ENCODE measurements at places on chromosomes 12 and 14.

GRCh38 chr12:69881771-69882170 is 56.7 kb downstream of the MYRFL start:
- no peak for DNase-seq

GRCh38 chr14:26427097-26427496 is 170.7 kb downstream of the NOVA1 start:
- DNase-seq = no peak

- peak; percentile 91 for DNase-seq
Measured at GRCh38 chr12:12788675-12789368, 3.4 kb downstream of the APOLD1 start.

DNA sequence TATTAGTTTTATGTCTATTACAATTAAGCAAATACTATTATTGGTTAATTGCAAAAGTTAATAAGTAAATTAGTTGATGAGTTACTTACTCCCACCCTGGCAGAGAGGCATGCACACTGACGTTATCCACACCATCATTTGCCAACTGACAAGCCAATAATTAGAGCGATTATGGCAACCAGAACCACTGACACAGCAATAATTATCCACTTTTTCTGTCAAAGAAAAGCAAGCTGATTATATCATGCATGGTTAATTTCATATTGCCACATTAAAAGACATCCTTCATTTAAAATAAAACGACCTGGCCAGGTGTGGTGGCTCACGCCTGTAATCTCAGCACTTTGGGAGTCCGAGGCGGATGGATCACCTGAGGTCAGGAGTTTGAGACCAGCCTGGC is 43.1 kb downstream of the STX2 start:
- DNase-seq = no peak

DNA sequence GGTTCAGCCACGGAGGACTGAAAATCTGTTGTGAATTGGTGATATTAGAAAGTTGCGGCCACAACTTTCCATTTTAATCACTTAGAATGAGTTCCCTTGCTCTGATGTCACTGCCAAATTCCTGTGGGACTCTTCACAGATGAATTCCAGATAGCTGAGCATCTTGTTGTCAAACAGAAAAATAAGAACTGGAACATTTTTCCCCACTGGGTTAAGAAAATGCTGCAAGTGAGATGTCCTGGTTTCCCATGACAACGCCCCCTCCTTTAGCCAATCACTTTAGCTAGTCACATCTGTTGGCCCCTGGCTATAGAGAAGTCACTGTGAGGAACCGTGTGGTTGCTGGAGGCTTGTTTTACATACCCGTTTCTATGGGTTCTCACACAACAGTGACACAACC is 135.9 kb downstream of the KTN1 start:
- DNase-seq = no peak

DNA sequence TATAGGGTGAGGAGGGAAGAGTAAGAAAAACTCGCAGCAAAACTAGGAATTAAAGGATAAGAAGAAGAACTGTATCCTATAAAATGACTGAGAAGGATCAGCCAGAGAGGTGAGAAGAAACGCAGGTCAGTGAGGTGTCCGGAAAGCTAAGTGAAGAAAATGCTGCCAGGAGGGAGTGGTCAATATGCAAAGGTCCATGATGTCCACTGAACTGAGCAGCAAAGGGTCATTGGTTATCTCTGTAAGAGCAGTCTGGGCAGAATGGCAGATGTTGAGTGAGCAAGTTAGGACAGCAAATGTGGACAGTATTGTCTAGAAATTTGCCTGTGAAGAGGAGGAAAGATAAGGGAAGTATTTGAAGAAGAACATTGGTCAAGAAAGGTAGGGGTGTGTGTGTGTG is 155.4 kb downstream of the SRGAP1 start:
- DNase-seq = no peak

GRCh38 chr14:50363714-50364111 is 33.0 kb downstream of the CDKL1 start:
- DNase-seq = peak; percentile 80

GRCh38 chr12:117063162-117063911 is 35.9 kb downstream of the TESC start:
- DNase-seq = peak; percentile 46

- no peak for DNase-seq
Measured at GRCh38 chr14:58703161-58703506, 65.4 kb downstream of the DACT1 start.

- no peak for DNase-seq
Measured at GRCh38 chr14:85250414-85251189, 279.3 kb upstream of the FLRT2 start.

- no peak for DNase-seq
Measured at GRCh38 chr12:124369827-124370378, 75.0 kb downstream of the RFLNA start.

DNA sequence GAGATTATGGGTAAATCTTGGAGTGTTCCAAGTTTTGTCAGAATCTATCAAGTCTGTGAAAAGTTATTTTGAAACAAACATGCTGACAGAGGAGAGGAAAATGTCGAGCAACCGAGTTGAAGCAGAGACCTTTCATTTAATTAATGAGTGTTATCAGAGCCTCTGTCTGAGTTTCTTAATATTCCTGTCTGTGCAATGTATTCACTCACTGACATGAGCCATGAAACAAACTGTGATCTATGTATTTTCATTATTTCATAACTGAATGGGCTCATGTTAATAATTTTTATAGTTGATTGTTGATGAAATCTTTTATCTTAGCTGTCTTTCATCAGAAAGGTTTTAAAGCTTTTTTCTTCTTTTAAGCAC is 144.2 kb upstream of the FAR2 start:
- no peak for DNase-seq

- DNase-seq = no peak
Measured at GRCh38 chr12:76568130-76568529, 8.6 kb upstream of the OSBPL8 start.

DNA sequence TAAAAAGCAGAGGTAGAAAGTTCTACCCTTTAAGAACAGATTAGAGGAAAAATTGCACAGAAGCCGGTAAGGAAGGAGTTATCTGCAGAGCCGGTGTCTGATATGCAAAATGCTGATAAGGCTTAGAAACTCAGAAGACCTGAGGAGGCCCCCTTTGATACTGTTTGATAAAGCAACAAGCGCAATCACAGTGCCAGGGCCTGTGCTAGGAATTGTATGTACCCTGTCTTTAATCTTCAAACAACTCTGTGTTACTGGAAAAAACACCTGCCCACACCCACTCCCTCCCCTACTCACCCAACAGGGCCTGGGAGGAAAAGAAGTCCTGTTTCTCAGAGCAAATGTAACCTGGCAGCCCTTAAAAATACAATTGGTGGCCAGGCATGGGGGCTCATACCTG is 112.7 kb upstream of the FUT8 start:
- DNase-seq = peak; percentile 61

DNA sequence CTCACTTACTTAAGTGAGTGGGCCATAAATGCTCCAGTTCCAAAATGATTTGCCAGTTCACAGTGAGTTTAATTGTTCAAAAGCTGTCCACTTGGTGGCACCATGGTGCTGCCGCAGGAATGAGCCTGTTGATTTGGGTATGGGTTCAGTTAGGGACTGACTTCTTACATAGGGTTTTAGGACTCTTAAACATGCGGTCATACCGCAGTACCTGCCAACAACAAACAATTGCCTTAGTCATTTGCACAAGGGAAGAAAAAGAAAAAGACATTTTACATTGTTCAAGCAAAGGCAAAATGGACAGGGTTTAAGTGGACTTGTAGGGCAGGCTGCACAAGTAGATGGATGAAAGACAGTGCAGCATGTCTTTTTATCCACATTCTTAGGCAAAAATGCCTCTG is 80.0 kb upstream of the DBX2 start:
- DNase-seq = peak; percentile 72

DNA sequence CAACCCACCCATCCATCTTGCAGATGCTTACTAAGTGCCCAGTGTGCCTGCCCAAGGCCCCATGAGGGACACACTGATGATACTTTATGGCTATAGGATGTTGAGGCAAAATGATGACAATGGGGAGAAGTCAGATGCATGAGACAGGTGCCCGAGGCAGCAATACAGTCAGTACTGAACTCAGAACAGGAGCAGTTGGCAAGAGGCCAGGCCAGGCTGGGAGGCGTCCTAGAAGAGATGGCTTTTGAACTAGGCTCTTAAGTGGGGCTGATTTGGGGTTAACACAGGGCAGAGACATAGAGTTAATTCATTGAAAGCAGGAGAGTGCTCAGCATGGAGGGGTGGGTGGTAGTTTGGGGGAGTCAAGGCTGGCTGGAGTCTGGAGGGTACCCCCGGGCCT is 15.6 kb downstream of the PLBD2 start:
- DNase-seq = peak; percentile 46

DNA sequence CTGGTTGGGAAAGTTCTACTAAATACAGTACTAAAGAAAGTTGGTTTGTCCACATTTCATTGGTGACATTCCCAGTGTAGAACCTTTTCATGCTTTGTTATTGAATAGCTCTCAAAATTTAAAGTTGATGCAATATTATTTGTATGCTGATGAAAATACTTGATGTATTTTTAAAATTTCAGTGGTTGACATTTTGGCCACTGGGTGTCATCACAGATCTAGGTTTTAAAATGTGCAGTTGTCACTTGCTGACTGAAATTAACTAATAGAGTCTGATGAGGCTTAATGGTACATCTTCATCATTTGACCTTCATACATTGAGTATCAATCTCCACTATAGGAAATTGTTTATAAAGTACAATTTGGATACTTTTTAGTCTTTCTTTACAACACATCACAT is 37.1 kb downstream of the CMAS start:
- peak; percentile 74 for DNase-seq

DNA sequence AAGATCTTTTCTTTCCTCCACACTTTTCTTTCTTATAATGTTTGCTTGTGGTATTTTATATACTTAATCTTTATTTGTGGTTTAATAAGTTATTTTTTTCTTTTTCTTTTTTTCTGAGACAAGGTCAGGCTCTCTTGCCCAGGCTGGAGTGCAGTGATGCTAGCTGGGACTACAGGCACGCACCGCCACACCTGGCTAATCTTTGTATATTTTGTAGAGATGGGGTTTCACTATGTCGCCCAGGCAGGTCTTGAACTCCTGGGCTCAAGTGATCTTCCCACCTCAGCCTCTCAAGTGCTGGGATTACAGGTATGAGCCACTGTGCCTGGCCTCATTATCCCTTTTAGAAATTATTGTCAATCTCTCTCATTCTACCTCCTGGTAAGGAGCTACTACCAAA is 87.1 kb downstream of the SCFD1 start:
- DNase-seq = no peak

DNA sequence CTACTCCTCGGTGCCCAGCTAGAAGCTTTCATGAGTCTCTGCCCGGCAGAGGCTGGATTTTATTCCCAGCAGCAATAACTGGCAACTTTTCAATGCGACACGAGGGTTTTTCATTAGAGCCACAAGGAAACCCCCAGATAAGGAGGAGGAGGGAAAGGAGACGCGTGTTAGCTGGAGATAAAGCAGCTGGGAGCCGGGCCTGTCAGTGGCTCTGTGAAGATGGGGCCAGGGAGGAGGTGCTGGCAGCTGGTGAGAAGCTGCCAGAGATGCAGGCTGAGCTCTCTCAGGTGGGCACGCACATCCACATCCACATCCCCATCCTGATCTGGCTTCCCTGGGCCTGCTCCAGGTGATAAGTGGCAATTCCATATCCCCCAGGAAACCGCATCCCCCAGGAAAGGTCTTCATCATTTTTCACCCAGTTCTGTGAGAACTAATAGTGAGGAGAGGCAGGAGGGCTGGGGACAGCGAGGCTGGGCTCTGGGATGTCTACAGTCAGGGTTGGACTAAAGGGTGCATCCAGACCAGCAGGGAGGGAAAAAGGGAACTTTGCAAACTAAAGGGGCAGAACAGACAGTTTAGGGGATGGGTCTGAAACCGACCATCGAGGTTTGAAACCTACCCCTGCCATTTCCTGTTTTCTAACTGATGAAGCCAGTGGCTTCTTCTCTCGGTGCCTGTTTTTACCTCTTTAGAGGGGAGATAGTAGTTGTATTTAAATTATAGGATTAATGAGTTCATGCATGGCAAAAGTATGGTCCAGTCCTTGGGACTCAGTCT is 413.2 kb downstream of the DPF3 start:
- DNase-seq = peak; percentile 95

DNA sequence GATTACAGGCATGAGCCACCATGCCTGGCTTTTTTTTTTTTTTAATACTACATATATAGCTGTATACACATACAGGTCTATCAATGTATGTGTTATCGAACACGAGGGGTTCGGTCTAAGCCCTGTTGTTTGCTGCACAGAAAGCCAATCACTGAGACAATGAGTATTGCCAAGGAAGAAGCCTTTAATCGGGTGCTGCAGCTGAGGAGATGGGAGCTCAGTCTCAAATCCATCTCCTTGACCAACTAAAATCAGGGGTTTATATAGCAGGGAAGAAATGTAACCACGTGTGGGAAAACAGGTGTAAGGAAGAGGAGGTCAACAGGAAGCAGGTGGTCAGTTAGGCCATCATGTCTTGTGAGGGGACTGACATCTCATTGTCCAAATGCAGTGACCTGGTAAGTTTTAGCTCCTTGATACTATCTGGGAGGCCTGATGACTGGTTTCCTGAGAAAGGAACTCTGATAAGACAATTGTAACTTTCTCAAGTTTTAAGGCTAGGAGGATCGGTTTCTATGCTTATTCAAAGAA is 80.9 kb upstream of the MAP1LC3B2 start:
- DNase-seq = no peak

GRCh38 chr12:87120440-87120839 is 864.2 kb upstream of the MGAT4C start:
- DNase-seq = no peak

GRCh38 chr12:6843118-6843902 is 2.6 kb downstream of the GNB3 start:
- DNase-seq = peak; percentile 62

- peak; percentile 42 for DNase-seq
Measured at GRCh38 chr14:68285421-68286179, 466.0 kb downstream of the RAD51B start.

DNA sequence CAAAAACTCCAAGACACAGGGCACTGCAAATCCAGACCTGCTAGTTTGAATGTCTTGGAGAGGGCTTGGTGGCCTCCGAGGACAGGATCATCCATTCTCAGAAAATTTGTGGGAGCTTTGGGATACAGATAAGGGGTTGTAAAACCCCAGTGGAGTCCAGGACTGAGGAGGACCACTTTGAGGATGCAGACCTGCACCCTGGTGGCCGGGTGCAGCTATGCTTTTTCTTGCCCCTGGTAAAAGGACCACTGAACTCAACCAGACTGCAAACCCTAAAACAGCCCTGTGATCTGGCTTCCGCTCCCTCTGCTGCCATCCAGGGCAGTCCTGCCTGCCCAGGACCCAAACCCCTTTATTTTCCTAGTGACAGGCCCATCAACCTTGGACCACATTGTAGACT is 169.5 kb upstream of the DAAM1 start:
- no peak for DNase-seq

- DNase-seq = peak; percentile 87
Measured at GRCh38 chr12:64720884-64721283, 38.3 kb downstream of the GNS start.

DNA sequence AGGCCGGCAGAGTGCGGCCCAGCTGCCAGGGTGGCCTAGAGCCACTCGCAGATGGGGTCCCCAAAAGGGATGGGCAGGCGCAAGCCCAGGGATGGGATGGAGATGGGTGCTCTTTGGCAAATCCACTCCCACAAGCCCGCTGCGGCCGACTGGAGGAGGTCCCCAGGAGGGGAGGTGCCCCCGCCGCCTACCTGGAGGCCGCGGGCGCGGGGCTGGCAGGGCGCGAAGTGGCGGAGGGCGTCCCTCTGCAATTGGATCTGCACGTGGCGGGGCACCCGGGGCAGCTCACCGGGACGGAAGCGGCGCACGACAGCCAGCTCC is 730 bp downstream of the PPP1R3E start:
- DNase-seq = no peak

GRCh38 chr14:61416591-61416990 is 95.2 kb downstream of the PRKCH start:
- peak; percentile 10 for DNase-seq

Data from hematopoietic multipotent progenitor cell treated with erythropoietin and hydrocortisone succinate and interleukin-3 and kit ligand, for 8 days (in vitro differentiated cells).